ENCODE measurements at places on chromosomes 6 and 20.

DNA sequence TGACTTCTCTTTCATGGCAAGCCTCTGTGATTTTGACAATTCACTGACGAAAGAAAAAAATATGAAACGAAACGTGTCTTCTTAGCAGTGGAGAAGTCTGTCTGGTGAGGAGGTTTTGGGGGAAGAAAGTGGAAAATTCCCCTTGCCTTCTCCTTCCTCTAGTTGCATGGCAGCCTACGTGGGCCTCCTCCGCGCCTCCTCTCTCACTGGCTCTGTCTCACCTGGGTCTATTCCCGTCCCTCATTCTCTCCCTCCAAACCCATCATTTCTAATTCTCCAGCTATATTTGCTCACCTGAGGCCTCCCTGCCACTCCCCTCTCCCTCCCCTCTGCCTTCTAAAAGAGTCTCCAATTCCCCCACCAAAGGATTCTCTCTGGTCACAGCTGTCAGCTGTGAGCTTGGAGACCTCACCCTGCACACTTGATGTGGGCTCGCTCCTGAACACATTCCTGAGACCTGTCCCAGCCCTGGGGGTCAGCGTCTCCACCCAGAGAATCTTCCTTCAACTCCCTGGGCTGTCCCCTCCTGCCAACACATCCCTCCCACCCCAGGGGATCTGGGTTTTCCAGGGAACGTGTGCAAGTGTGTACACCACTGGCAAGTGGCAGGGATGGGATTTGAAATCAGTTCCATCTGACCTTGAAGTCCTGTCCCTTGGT is 159.6 kb upstream of the PMEPA1 start:
- no peak for DNase-seq

GRCh38 chr6:10970731-10971130 is 73.4 kb downstream of the ELOVL2 start:
- no peak for DNase-seq

- no peak for DNase-seq
Measured at GRCh38 chr6:83008626-83009025, 57.0 kb downstream of the UBE3D start.

- no peak for DNase-seq
Measured at GRCh38 chr6:32889533-32889932, 35.5 kb downstream of the PSMB9 start.

GRCh38 chr20:5402903-5403531 is 86.3 kb upstream of the PROKR2 start:
- DNase-seq = peak; percentile 45

DNA sequence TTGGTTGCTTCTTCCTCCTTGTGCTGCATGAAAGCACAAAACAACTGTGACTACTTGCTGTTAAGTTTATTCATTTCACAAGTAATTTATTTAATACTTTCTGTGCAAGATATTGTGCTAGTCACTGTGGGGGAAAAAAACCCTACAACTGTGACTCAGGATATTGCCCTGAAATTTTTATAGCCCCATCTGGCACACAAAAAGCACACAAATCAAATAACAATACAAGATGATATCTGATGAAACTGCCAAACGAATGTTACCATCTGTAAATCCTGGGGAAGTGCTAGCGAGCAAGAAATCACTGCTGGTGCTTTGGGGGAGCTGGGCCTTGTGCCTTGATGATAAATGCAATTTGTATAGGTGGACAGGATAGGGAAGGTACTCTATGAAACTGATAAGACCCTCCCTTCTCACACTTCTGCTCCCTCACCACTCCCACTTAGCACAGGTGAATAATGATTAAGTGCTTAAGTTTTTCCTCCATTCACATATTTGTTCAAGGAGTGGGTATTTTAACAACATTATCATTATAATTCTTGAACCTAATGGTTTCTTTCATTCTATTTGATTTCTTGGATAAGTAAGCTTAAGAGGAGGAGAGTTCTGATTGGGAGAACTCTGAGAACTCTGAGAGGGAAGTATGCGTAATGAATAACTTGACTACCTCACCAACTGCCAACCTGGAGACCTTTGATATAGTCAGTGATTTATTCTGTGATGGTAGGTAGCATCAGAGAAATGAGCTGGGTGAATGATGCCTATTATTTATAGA is 115.3 kb downstream of the RTN4IP1 start:
- peak; percentile 59 for DNase-seq

DNA sequence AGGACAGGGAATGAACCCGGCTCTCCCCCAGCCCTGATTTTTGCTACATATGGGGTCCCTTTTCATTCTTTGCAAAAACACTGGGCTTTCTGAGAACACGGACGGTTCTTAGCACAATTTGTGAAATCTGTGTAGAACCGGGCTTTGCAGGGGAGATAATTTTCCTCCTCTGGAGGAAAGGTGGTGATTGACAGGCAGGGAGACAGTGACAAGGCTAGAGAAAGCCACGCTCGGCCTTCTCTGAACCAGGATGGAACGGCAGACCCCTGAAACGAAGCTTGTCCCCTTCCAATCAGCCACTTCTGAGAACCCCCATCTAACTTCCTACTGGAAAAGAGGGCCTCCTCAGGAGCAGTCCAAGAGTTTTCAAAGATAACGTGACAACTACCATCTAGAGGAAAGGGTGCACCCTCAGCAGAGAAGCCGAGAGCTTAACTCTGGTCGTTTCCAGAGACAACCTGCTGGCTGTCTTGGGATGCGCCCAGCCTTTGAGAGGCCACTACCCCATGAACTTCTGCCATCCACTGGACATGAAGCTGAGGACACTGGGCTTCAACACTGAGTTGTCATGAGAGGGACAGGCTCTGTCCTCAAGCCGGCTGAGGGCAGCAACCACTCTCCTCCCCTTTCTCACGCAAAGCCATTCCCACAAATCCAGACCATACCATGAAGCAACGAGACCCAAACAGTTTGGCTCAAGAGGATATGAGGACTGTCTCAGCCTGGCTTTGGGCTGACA is 28.8 kb upstream of the ZBP1 start:
- DNase-seq = no peak

- no peak for DNase-seq
Measured at GRCh38 chr6:148457137-148457842, 114.7 kb downstream of the SASH1 start.

- no peak for DNase-seq
Measured at GRCh38 chr6:144264270-144265060, 20.7 kb upstream of the UTRN start.

GRCh38 chr6:110728501-110728900 is 86.8 kb downstream of the CDK19 start:
- no peak for DNase-seq

DNA sequence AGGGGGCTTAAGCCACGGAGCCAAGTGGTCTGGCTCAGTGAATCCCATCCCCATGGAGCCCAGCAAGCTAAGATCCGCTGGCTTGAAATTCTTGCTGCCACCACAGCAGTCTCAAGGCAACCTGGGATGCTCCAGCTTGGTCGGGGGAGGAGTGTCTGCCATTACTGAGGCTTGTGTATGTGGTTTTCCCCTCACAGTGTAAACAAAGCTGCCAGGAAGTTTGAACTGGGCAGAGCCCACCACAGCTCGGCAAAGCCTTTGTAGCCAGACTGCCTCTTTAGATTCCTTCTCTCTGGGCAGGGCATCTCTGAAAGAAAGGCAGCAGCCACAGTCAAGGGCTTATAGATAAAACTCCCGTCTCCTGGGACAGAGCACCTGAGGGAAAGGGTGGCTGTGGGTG is 25.5 kb upstream of the IL20RA start:
- DNase-seq = no peak

DNA sequence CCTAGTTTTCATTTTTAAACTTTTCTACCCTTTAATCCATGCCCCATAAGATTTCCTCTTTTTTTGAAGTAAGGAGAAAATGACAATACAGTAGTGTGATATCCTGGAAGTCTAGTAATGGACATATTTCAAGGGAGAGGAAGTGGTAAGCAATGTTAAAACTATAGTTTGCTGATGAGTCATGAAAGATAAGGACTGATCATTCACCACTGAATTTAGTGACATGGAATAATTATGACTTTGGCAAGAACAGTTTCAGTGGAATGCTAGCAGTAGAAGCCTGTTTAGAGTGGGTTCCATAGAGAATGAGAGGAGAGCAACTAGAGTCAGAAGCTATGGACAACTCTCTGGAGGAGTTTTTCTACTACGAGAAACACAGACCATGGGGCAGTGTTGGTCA is 24.9 kb upstream of the SLC2A12 start:
- peak; percentile 31 for DNase-seq

DNA sequence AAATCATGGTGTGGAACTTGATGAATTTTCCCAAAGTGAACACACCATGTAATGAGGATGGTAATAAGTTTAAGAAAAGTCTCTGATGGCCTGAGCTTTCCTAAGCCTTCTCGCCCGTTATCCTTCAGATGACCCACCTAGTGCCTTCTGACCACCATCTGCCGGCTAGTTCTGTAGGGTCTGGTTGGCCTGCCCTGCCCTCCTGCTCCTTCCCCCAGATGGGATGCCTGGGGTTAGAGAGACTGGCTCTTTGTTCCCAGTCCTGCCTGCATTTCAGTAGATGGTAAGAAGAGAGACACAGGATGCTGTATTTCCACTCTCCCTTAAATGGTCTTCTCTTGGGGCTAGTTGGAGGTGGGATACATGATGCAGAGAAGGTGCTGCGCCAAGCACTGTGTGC is 43.0 kb downstream of the TIAM2 start:
- no peak for DNase-seq

GRCh38 chr20:47761482-47762047 is 23.7 kb downstream of the SULF2 start:
- no peak for DNase-seq

DNA sequence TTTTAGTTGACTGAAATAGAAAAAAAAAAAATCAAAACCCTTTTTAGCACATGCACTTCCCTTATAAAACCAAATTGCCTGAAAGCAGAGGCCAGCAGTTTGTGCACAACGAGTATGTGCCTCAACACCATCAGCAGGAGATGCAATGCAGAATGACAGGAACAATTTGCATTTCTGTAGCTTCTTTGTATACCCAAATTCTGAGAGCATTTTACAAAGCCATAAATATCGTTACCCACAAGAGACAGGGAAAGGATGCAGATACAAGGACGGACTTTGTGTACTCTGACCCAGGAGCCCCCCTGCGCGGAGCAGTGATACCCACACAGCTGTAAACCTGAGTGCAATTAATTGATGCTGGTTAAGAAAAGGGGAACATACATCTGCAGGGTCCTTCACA is 285.6 kb downstream of the PRKN start:
- no peak for DNase-seq

- DNase-seq = no peak
Measured at GRCh38 chr6:132752255-132752654, 5.4 kb downstream of the VNN2 start.

GRCh38 chr20:60040471-60041162 is 82.4 kb downstream of the CDH26 start:
- no peak for DNase-seq

DNA sequence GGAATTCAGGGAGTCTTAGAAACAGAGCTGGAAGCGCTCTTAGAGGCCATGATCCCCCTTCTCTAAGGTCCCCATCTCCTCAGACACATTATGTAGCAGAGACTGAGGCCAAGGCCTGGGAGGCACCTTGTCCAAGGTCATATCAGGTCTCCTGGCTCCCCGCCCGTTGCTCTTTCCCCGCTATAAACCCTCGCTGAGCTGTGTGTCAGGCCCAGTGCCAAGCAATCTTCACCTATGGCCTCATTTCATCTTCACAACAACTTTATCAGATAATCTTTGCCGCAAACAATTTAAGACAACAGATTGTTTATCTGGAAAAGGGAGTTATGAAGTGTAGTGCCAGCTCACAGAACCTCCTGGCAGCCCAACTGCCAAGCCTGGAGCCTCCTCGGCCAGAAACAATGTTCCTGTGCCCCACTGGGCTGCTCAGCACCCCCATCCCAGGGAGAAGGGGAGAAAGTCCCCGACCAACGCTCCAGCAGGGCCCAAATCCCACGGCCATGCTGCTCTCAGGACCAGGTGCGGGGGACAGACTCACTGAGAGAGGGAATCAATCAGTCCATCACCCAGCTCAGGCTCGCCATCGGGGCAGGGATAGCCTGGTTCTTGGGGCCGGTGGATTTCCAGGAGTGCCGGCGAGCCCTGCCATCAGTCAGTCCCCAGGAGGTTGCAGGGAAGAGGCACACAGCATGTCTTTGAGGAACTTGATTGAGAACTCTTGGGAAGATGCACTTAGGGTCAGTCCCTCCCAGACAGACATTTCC is 16.9 kb upstream of the FANCE start:
- DNase-seq = no peak

DNA sequence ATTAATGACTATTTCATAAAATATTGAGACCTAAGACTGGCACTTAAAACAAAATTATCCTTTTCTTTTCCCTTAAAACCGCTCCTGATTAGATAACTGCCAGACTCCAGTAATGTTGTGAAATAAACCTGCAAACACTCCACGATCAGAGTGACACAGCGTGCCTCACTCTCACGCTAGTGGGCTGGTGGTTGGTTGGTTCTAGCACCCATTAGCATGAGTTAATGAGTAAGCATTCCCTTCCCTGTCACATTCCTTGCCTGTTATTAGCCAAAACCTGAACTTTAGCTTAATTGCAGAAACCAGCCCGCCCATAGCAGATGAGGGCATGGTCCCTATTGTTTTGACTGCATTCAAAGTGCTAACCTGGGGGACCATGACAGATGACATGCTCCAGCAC is 193.4 kb downstream of the CD83 start:
- no peak for DNase-seq

GRCh38 chr6:36484736-36485135 is 41.9 kb downstream of the KCTD20 start:
- peak; percentile 64 for DNase-seq

DNA sequence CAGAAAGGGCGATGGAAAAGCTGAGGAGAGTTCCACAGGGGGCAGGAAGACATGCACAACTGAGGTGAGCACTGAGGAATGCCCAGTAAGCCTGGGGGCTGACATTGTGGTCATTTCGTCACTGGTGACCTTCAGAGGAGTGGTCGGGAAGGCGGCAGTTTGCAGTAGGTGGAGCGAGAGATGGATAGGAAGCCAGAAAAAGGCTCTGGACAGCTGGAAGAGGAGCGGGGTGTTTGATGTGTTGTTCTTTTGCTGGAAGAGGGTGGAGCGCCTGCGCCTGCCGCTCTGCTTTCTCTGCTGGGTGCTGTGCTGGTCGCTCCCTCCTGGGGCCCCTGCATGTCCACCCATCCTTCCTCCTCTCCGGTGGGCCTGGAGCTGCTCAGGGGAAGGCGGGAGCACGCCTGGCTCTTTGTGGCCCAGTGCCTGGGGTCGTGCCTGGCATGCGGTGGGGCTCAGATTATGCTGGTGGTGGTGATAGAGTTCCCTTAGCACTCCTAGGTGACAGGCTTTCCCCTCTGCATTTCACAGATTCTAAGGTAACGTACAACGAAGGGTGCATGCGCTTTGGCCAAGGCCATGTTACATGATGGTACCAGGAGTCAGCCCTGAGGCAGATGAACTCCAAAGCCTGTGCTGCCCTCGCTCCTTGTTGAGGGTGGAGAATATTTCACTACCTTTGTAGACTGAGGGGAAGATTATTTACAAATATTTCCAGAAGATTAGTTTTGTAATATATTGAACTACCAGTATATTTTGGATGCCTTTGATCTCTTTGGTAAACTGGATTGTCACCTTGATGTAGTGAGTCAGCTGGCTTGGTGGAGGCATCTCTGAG is 20.9 kb downstream of the ARID1B start:
- no peak for DNase-seq

- DNase-seq = peak; percentile 45
Measured at GRCh38 chr20:3203315-3204123, 963 bp downstream of the DDRGK1 start.

Measured in NB4 (cell line).